Coronary artery (tissue), 2 donors: ENCODE measurements at places on chromosomes 1 and 21.

- no peak for DNase-seq
Observed at GRCh38 chr1:209884665-209885117, 53.3 kb upstream of the SYT14 start.

- no peak for DNase-seq
Observed at GRCh38 chr1:31932491-31933316, 5.5 kb downstream of the PTP4A2 start.

DNA sequence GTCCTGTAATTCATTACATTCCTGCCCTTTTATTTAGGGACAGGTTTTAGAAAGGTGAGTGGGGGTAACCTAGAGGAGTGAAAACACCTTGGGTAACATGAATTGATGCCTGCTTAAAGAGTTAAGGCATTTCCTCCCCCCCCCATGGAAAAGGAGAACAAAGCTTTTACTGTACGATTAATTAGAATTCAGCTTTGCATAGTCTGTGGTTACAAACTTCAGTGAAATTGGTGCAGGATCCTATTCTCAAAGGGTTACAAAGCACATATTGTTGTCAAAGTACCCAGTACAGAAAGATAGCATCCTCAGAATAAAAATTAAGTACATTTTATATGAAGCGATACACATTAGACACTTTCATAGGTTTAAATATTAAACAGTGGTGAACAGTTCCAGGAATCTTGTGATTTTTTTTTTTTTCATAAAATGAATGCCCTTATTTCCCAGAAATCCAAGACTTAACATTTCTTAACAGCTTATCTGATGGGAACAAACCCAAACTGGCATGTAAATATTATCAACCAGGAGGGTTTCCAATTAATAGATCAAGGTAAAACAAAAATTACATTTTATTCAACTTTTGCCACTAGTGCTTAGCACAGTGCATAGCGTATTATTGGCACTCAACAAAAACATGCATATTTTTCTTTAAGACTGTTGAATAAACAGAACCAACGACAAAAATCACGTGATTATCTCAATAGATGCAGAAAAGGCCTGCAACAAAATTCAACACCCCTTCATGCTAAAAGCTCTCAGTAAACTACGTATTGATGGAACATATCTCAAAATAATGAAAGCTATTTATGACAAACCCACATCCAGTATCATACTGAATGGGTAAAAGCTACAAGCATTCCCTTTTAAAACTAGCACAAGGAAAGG is 172.7 kb downstream of the PDE4B start:
- no peak for DNase-seq

DNA sequence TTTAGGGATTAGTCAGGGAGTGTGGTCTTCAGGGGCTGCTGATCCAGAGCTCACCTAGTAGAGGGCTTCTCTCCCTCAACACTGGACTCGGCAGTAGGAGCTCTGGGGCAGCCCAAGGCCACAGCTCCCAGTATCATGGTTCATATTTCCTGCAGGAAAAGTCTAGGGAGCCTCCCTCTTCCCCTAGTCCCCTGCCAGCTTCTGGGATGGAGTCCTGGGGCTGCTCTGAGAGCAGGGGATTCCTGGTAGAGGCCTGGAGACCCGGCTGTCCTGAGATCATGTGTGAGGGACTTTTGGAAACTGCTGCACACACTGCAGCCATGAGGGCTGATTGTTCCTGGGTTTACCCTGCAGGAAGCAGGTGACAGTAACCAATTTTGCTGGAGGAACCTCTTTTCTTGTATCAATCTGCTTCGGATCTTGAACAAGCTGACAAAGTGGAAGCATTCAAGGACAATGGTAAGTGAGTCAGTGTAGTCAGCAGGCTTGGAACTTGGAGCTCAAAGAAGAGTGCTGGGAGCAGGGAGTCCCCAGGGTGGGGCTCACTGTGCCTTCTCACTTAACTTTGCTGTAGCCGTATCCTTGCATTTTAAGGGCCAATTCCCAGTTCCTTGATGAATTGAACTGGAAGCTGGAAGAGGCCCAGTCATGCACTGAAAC is 16.3 kb downstream of the STRIP1 start:
- no peak for DNase-seq

DNA sequence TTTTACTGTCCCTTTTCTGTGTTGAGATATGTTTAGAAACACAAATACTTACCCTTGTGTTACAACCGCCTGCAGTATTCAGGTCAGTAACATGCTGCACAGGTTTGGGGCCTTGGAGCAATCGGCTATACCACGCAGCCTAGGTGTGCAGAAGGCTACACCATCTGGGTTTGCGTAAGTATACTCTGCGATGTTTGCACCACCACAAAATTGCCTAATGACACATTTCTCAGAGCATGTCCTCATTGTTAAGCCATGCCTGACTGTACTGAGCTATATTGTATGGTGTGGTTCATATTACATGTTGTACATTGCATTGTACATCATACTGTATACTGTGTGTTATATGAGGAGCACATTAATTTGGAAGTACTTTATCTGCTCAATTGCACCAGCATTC is 247.4 kb downstream of the RHOU start:
- peak; percentile 49 for DNase-seq

DNA sequence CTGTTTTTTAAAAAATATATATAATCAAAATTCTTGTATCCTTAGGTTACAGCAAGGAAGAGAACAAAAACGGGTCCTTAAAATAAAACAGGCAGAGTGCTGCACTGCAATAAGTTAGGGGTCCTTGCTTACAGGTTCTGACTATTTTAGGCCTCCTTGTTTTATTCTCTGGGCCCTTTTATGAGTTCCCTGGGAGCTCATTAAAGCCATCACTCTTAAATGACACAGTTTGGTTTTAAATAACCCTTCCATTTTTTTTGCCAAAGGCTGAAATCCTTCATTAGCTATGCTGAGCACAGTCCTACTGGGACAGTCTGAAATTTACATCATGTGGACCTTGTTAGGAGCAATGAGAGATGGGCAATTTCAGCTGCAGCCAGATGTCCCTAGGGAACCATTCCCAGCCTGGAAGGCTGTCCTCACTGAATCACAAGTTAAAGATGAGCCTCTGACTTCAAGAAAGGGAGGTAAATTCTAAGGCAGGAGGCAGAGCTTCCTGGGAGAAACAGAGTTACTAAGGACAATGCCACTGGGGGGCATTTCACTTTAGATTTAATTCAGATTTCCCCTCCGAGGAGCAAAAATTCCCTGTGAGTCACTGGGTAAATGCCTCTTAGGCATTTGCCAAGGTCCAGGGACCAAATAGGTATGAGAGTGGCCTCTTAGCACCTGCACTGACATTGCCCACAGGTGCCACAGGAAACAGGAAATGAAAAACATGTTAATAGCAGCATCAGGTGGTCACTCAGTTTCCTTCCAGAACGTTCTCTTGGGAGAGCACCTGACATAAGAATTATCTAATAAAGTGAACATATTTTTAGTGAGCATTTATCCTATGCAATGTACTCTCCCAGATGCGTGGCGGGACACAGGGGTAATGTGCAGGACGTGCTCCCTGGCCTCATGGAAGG is 3.8 kb upstream of the MUL1 start:
- DNase-seq: no peak

DNA sequence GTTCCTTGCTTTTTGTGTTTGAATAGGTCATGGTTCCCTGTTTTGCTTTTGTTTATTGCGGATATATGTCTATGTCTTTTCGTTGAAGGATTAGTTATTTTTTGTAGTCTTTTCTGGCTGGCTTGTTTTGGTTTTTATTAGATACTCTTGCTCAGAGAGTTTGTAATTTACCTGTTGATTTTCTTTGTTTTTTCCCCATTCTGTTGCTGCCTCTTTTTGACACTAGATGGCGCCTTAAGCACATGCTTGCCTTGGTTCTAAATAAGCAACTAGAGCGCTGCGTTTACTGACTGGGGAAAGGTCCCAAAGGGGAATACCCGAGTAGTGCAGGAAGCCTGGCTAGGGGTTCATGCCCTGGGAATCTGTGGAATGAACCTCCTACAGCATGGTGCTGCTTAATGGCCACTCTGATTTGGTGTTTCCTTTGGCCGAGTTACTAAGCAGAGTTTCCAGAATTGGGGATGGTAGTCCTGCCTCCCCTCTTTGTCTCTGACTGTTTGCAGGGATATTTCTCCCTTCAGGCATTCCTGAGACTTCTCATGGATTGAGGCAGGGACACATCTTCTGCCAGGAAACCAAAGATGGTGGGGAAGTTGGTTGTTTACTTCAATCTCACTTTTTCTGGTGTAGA is 143.2 kb downstream of the PTPRU start:
- DNase-seq: peak; percentile 33

DNA sequence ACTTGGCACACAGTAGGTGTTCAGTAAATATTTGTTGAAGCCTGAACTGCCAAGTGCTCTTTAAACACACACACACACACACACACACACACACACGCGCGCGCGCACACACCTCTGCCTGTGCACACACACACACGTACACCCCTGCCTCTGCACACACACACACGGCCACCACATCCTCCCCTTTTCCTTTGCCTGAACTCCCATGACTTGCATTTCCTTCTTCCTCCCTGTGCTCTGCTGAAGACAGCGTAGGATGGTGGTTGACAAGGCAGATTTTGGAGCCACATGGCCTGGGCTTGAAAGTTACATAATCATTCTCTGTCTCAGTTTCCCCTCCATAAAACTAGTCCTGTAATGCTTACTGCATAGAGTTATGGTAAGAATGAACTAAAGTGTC is 712.3 kb downstream of the PTPRU start:
- no peak for DNase-seq

- no peak for DNase-seq
Observed at GRCh38 chr1:192067360-192067759, 90.9 kb upstream of the RGS18 start.

- DNase-seq: no peak
Observed at GRCh38 chr1:23804183-23804835, 3.8 kb upstream of the GALE start.

- DNase-seq: no peak
Observed at GRCh38 chr1:53847980-53848379, 9.9 kb upstream of the NDC1 start.

- no peak for DNase-seq
Observed at GRCh38 chr1:209823143-209824041, 4.4 kb upstream of the UTP25 start.

DNA sequence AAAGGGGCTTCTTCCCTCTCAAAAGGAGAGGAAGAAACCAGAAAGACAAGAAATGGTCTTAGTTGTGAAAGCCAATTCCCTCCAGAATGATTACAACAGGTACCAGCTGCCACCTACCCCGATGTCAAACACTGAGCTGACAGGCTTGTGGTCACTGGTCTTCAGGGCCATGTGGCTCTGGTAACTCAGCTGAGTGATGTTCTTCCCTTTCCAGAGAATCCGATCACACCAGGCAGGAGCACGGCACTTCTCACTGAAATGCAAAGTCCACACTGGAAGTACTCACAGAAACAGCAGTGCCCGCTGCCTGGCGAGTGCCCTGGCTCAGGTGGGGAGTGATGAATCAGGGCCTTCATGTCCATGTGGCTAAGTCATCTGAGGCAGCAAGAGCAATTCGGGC is 18.7 kb upstream of the MTF1 start:
- no peak for DNase-seq

- DNase-seq: peak; percentile 50
Observed at GRCh38 chr1:153360592-153361479, 3.2 kb downstream of the S100A9 start.

DNA sequence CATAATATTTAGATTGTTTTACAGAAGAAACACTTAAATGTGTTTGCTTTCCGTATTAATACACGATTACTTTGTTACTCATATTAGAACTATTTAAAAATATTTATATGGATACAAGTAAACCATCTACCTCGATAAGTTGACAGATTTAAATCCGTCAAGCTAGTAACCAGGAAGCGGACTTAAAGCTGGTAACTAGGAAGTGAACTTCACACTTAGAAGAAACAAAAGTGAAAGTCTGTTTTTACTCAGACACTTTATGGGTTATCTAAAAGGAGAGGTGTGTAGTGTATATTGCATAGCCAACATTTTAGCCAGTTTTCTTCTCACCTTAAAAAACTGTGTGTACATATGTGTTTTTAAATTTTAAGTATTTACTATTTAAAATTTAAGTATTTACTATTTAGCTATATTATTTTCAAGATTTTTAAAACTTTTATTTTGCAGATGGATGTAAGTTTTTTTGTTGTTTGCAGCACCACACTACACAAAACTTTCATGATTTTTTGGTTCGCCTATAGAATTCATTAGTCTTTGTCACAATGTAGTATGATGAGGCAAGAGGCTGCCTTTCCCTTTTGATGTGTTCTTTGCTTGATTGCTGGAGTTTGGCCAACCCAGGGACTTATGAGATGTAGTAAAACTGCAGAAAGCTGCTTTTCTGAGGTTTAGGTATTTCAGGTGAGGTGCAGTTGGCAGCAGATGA is 2.7 kb downstream of the USP25 start:
- no peak for DNase-seq

GRCh38 chr1:6730880-6731279 is 29.3 kb upstream of the DNAJC11 start:
- DNase-seq: no peak

DNA sequence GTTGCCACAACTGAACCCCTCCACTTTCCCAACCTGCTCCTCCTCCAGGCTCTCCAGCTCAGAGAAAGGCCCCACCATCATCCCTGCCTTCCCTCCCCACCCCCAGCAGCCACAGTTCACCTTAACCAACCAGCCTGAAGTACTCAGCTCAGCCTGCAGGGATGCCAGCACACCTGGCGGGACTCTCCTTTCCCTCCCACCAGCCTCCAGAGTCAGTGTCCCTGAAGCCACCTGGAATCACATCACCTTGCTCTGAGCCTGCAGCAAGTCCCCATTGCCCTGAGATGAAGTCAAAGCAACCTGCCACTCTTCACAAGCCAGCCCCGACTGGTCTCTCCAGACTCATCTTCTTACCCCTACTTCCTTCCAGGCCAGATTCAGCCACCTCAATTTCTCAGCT is 26.2 kb upstream of the ZC3H12A start:
- no peak for DNase-seq

- DNase-seq: no peak
Observed at GRCh38 chr1:209207701-209208286, 375.7 kb upstream of the CAMK1G start.

DNA sequence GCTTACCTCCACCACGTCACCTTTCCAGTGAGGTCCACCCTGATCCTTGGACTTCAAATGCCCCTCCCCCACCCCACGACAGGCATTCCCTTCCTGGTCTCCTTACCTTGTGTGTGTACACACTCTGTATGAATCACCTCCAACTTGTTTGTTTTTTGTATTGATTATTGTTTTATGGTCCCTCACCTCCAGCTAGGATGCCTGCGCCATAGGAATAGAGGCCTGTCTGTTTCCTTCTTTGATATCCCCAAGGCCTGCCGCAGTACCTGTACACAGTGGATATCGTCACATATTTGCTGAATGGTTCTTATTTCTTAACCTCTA is 219.6 kb upstream of the POU3F1 start:
- no peak for DNase-seq

DNA sequence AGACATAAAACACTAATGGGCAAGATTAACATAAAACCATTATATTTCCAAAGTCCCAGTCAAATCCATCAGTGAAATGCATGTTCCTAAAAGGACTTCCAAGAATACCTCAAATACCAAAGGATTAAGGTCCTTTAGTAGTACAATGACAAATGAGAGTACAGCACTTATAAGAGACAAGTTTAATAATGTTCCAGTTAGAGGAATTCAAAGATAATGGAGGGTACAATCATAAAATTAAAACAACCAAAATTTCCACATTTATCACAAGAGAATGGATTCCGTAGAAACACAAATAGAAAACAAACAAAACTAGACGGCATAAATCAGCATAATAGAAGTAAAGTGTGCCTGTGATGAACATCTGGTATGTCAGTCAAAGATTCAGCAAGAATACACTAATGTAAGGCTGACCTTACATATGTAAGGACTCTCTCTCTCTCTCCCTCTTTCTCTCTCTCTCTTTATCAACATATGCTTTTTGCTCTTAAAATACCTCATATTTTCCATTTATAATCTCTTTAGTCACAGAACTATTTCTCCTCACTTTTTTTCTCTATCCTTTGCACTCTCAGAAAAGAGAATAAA is 32.8 kb upstream of the C1orf53 start:
- no peak for DNase-seq
